ENCODE measurements at places on chromosomes 7 and 10.
A peak's percentile ranks its signal among the peaks of the same experiment; 100 is the strongest.

- DNase-seq, result no peak
- H3K4me3 ChIP-seq, result peak overlapping the region; percentile 63
- peaks cover 87% of the 10 kb centered on the region for H3K4me1 ChIP-seq
- H3K36me3 ChIP-seq, result peaks cover 15% of the 10 kb centered on the region
- H3K27ac ChIP-seq, result peak overlapping the region; percentile 81
Observed at GRCh38 chr7:55536619-55537457, 35.5 kb downstream of the VOPP1 start.

- peaks cover 9% of the 10 kb centered on the region for H3K27me3 ChIP-seq
- no peak overlapping the region for H3K27ac ChIP-seq
- peaks cover 6% of the 10 kb centered on the region for H3K4me1 ChIP-seq
Observed at GRCh38 chr10:18473424-18474117, 177.8 kb downstream of the NSUN6 start.

DNA sequence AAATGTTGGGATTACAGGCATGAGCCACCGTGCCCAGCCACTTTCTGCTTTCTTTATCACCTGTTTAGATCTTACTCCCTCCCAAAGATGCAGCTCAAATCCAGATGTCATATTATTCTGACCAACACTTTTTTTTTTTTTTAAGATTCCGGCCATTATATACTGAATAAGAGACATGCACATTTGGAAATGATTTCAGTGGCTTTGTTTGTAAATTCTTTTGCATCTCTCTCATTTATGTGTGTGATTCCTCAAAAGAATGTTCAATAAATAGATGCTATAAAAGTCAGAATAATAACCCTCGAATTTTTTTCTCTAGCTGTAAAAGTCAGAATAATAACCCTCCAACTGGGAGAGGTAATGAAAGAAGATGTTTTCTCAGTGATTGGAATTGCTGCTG lies 25.4 kb downstream of the HECW1 start:
- H3K4me1 ChIP-seq, result no peaks in the 10 kb centered on the region
- DNase-seq, result no peak
- H3K27me3 ChIP-seq, result peaks cover 78% of the 10 kb centered on the region
- no peaks in the 10 kb centered on the region for H3K36me3 ChIP-seq
- H3K27ac ChIP-seq, result no peak overlapping the region

- H3K27me3 ChIP-seq, result peaks cover 94% of the 10 kb centered on the region
- no peak overlapping the region for H3K27ac ChIP-seq
- H3K36me3 ChIP-seq, result no peaks in the 10 kb centered on the region
- no peak overlapping the region for H3K4me3 ChIP-seq
- H3K4me1 ChIP-seq, result no peaks in the 10 kb centered on the region
- no peak for DNase-seq
Observed at GRCh38 chr10:13026873-13027272, 25.4 kb upstream of the CCDC3 start.
